ENCODE measurements at places on chromosomes 5 and 9.

DNA sequence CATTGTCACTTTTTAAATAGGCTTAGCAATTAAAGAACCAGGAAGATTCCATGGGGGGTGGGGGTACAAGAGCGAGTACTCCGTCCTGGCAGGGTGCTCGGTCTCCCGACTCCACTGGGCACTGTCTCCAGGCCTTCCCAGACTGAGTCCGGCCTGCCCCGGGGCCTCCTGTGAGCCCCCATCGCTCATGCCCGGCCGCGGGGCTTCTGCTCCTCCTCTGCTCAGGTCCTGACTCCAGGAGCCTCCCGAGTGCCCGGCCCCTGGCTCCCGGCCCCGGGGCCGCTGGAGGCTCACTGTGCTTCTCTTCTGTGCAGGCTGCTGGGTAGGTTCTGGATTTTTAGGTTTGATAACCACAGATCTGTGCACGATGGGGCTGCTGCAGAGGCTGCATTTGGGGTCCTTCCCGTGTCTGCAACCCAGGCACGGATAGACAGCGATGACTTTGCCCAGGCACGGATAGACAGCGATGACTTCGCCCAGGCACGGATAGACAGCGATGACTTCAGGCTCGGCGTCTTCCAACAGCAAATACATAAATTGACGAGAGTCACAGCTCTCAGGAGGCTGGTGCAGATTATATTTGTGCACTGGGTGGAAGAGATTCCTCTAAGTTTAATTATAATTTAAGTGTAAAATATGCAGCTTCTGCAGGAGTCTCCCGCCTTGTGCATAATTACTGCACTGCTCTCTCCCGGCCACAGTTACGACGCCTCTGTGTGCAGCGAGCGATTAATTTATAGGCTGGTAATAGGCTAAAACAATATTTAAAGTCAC is 74.8 kb upstream of the RXRA start:
- no peak for DNase-seq

- peak; percentile 35 for DNase-seq
Measured at GRCh38 chr9:38178237-38178636, 109.2 kb upstream of the SHB start.

GRCh38 chr9:70581955-70582350 is 167.5 kb upstream of the KLF9 start:
- DNase-seq: peak; percentile 33

- DNase-seq: no peak
Measured at GRCh38 chr9:133090187-133090586, 28.4 kb downstream of the CEL start.

- DNase-seq: no peak
Measured at GRCh38 chr5:134649163-134649835, 714 bp downstream of the SEC24A start.
